Stimulated activated CD8-positive, alpha-beta memory T cell treated with anti-CD3 and anti-CD28 coated beads, Interleukin-7, amount 100 ng/mL, for 1 hour (primary cell): ENCODE measurements at places on chromosomes 4 and X.

GRCh38 chrX:130145123-130145522 lies 20.5 kb downstream of the AIFM1 start:
- DNase-seq: no peak

GRCh38 chrX:5829060-5829459 lies 399.6 kb downstream of the NLGN4X start:
- no peak for DNase-seq

GRCh38 chr4:30720021-30720660 lies at the start of gene PCDH7:
TSS of gene PCDH7 (plus strand) at chr4:30720369. CDS start at chr4:30721423, 1,054 bp downstream.
- DNase-seq: no peak

DNA sequence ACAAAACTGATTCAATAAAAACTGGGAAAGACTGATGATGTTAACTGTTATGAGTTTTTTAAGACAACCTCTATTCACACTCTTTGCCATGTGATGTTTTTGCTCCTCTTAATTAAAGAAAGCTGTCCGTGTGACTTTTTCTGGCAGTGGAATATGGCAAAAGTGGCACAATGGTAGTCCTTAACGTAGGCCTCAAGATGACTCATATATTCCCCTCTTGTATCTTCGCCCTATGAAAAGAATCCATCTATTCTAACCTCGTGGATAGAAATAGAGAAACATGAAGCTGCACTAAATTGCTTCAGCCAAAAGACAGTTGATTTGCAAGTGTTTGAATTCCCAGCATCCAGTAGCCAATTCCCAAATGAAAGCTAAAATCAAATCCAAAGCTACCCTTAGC lies 603.8 kb upstream of the PCDH7 start:
- DNase-seq: no peak

DNA sequence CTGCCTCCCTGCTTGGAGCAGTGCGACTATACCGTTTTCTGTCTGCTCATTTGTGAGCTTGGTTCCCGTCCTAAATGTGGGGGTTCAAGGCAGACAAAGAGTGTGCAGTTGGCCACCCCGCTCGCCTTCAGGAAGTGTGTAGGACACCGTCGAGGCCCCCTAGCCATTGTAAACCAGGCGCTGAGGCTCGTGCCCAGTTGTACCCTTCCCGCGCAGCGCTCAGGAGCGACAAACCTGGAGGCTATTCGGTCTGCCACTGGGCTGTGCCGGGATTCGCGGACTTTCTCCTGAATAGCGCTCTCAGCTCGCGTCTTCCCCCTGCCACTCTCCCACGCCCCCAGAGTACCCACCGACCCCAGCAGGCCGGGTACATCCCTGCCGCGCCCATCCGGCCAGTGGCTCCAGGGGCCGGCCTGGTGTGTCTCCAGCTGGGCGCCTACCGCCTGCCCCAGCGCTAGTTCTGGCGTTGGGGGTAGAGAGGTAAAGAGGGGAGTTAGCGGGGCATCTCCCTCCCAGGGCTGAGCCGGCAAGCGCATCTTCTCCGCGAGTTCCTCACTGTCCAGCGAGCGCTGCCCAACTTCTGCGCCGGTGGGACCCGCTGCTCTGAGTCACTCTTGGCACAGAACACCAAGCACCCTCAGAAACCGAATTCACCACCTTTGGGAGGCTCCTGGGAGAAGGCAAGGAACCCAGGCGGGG lies 880 bp upstream of the LONRF3 start:
- DNase-seq: no peak

DNA sequence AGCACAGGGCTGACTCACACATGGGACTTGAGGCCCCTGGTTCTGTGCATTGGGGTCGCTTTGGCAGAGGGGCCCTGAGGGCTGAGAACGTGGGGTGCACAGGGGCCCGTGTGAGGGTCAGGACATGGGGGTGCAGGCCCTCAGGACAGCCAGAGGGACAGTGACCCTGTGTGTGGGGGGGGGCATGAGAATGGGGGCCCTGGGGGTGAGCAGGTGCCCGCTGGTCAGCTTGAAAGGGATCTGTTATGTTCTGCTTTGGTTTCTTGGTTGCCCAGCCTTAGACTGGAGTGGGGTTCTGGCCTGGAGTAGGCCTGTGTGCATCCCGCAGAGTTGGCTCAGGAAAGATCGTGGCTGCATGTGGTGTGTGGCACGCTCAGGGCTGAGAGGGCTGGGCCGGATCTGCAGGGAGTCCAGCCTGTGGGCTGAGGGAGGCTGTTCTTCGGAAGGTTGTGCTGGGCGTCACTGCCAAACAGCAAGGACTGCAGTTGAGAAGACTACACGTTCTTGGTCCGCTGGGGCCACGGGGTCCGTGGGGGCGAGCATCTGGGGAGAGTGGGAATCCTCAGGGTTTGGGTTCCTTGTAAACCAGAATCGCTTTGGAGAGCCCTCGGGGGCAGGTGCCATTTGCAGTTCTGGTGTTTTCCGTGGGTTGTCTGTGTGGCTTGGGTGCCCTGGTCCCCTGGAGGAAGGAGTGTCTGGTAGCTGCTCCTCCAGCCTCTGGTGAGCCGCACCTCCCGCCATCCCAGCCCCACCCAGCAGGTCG lies 15.2 kb upstream of the UVSSA start:
- DNase-seq: no peak

DNA sequence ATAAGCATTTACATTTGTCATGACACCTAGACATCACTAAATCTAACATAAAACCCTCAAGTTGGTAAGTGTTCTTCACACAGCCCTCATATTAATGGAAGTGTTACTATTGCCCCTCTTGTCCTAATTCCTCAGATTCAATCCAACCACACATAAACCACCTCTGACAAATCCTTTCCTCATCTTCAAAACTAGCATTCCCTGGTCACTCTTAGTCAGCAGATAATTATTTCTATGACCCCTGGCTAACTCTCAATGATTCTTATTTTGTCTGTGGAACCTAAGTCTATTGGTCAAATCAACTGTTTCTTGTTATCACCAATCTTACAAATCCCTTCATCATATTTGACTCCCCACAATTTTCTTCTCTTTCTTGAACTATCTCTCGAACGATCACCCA lies 168.6 kb downstream of the PPP3CA start:
- DNase-seq: no peak

DNA sequence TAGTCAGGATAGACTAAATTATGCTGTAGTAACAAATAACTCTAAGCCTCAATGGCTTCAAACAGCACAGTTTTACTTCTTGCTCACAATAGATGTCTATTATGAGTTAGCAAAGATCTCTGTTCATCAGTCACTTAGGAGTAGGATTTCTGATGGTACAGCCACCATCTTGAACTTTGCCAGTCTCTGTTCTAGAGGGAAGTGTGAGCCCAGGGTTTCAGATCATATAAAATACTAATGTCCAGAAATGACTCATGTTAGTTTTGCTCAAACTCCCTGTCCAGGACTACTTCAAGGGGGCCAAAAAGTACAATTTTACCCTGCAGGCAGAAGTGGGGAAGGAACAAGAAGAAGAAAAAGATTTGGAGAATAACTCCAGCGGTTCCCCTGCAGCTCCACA lies 77.1 kb upstream of the LSM6 start:
- DNase-seq: no peak

DNA sequence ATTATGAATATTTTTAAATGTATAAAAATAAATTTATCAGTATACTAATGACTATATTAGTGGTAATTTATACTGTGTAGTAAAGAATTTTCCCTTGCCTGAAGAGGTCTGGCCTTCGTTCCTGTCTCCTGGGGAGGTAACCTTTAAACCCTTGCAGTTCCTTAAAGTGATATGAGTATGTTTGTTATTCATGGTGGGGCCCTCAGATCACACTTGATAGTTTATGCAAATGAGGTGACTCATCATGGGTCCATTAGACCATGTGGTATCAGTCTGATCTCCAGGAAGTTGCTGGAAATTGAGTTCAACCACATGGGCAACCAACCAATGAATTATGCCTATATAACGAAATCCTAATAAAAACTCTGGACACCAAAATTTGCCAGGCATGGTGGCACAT lies 904.1 kb downstream of the RPA4 start:
- DNase-seq: no peak

DNA sequence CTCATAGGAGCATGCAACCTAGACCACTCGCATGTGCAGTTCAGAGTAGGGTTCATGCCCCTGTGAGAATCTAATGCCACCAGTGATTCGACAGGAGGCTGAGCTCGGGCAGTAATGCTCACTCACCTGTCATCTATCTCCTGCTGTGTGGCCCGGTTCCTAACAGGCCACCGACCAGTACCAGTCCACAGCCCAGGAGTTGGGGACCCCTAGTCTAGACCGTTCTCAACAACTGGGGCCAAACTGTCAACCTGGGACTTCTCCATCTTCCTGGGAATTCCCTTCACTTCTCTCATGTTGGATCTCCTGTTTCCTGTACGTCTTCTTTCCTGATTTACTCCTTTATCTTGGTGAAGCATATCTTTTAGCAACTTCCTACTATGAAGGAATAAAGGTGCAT lies 79.4 kb upstream of the HELT start:
- no peak for DNase-seq

DNA sequence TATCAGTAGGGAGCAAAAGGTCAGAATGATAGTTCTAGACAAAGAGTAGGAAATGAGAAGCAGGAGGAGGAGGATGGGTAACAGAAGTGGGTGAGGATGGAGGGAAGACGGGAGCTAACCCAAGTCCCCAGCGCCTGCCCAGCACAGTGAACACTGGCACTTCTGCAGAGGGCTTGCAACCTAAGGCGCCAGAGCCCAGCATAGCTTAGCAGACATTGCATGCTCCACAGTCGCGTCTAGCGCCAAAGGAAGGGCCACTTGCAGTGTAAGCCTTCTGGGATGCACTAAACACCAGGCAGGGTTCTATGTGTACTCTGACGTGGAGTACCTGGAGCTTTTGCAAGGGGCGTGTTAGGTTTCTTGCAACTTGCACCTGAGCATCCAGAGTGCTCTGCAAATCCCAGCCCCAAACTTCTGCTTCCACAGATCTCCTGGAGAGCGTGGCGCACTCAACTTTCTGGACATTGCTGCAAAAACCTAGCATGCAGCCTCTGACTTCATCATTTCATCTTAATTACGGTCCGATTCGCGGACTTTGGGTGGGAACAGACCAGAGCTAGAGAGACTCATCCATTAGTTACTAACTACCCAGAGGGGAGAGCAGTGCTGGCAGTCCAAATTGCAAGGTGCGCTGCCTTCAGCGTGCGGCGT lies 46.5 kb upstream of the NKAP start:
- no peak for DNase-seq

- DNase-seq: no peak
Observed at GRCh38 chr4:95049551-95050233, 291.9 kb downstream of the BMPR1B start.

DNA sequence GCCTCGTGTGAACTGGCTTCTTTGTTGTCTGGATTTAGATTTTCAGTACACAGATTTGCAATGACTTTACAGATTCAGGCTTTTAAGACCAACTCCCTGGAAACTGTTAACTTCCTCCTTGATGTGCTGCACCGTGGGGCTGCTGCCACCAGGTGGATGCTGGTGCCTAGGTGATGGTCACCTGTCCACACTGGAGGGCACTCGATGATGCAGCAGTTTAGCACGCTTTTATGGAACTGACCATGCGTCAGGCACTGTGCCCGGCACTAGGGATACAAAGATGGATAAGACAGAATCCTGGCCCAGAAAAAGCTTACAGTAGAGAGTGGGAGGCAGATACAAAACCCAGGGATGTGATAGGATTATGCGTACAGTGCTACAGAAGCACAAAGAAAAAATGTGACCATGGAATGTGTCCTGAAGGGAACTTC lies 180.7 kb downstream of the CEP135 start:
- DNase-seq: no peak

GRCh38 chr4:106615961-106616360 lies 247.4 kb upstream of the GIMD1 start:
- no peak for DNase-seq

GRCh38 chr4:102625232-102625930 lies 124.2 kb downstream of the NFKB1 start:
- no peak for DNase-seq

- DNase-seq: no peak
Observed at GRCh38 chr4:188695261-188695660, 556.0 kb downstream of the TRIML1 start.

DNA sequence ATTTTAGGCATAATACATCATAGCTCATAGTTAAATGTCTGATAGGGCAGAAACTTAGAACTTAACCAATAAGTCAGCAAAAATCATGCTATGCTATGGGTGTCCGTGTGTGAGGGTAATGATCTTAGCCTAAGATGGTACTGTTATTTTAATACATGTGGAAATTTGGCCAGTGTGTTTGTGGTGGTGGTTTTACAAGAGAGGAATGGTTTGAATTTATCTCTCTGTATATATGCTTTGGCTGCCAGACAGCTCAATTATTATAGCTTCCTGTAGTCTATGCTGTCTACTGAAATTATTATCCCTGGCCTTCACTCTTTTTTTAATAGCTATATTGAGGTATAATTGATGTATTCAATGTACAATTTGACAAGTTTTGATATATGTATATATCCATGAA lies 21.3 kb downstream of the ZNF330 start:
- DNase-seq: no peak

GRCh38 chr4:2882341-2882740 lies 38.7 kb downstream of the ADD1 start:
- DNase-seq: no peak

DNA sequence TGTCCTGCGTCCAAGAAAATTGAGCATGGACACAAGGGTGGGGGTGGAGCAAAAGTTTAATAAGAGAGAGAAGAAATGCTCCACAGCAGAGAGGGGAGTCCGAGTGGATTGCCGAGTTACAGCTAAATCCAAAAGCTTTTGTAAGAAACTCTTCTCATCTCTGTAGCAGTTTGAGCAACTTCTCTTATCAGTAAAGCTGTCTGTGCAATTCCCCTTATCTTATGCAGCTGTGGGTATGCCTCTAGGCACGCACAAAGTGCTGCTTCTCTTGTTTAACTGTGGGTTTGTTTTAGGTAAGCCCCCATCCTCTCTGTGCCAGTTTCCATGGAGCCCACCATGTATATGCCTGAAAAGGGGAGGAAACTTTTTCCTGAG lies 44.8 kb downstream of the HMGB2 start:
- no peak for DNase-seq

DNA sequence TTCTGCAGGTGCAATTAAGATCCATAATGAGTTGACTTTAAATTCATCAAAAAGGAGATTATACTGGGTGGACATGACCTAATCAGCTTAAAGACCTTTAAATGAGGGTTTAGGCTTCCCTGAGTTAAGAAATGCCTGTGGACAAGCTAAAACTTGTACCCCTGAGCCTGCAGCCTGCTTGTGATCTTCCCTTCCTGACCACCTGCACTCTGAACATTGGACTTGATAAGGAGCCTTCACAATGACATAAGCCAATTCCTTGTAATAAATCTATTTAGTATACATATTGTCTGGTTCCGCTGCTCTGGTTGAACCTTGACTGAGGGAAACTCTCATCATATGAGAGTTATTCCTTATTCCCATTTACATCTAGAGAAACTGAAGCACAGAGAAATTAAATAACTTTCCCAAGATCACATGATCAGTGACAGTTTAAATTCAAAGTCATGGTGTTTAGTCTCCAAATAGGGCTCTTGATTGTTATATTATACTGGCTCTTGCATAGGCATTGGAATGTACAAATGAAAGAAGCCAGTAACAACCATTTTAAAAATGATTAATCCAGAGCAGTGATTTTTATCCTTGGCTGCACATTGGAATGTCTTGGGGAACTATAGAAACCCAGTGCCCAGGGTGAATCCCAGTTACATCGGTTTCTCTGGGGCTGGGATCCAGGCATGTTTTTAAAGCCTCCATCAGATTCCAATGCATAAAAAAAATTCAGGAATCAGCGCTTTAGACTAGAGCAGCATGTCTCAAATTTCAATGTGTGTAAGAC lies 136.1 kb downstream of the MSL3 start:
- no peak for DNase-seq
